Mucosa of gallbladder (tissue), 1 donor: ENCODE measurements at places on chromosomes 4 and X. TPM values are rescaled to one million over a fixed set of nuclear protein-coding genes. Genes with fewer than 3 reads are reported as not detected.

DNA sequence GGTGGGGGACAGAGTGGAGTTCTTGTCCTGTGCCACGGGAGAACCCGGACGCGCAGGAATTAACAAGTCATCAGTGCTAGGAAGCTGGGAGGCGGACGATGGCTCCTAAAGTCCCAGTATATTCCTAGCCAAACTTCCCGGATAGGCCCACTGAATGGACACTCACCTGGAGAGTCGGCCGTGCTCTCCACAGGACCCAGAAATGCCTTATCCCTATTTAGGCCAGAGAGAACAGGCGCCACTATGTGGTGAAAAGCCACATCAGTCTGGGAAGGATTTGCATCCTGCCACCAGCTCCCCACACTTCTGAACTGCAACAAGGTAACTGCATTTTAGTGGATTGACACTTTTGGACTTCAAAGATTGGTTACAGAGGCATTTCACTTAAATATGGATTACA is 1.1 kb downstream of the CFAP299 start:
- peak; percentile 13 for DNase-seq

- DNase-seq: no peak
Observed at GRCh38 chrX:81238166-81238565, 36.3 kb downstream of the SH3BGRL start.

Gene TMEM192
- total RNA-seq: 17.2 TPM

Gene CT45A5
- not detected for total RNA-seq

GRCh38 chr4:5782829-5783476 is 72.0 kb downstream of the EVC start:
- DNase-seq: no peak

- DNase-seq: no peak
Observed at GRCh38 chr4:159070742-159071141, 32.1 kb upstream of the RAPGEF2 start.

Gene CENPE
- total RNA-seq: 2.2 TPM

DNA sequence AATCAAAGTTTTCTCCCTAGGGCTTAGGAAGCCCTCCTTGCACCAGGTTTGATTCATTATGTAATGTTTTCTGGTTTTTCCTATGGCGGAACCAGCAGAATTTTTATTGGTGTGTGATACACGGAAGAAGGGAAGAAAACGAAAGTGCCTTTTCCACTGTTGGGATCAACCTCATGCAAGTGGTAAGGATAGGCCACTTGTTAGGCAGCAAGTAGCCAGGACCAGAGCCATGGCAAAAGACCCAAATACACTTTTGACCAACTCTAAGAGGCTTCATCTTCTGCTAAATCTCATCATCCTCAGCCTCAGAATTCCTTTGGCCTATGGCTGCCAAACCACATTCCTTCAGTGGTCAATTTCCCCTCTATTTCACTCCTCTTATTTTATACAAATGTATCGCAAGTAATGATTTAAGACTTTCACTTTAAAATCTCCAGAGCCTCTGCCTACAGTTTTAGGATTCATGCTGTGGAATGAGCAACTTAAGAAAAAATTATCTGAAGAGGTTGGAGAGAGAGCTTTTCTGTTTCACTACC is 21.2 kb downstream of the PPAT start:
- no peak for DNase-seq

- DNase-seq: peak; percentile 51
Observed at GRCh38 chr4:74768857-74769525, 25.3 kb downstream of the BTC start.

DNA sequence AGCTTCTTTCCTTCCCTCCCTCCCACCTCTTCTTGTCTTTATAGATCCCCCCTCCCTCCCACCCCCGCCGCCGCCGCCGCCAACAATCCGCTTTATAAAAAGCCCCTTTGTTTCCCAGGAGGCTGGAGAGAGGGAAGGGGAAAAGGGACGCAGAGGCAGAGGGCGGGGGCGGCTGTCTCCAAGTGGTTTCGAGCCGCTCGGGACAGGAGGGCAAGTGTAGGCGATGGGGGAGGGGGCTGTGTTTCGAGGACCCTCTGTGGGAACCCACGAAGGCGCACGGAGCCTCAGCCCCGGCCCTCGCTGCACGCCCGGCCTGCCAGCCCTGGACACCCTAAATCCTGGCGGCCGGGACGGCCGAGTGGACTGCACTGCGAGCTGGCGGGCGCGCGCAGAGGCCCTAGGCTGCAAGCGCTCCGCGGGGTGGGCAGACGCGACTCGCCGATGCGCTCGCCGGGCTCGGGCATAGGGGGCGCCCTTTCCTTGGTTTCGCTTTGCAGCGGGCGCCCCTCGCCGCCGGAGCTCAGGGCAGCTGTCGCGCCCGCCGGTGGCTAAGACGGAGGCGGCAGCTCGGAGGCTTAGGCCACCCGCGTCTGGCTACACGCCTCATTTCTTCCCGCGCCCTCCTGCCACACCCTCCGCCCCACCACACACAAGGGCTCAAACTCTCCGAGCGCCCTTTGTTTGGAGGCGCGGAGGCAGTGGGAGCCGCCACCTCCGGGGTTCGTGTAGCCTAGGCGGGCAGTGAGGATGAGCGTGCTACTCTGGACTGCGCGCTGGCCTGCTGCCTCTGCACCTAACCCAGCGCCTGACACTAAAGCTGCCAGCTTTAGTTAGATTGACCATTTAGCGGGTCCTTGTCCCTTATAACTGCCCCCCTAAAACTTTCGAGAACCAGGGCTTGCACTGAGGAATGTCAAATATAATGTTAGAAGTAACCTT is 2.2 kb downstream of the MAMLD1 start:
- peak; percentile 59 for DNase-seq

Gene TIMM17B
- total RNA-seq: 55.3 TPM

DNA sequence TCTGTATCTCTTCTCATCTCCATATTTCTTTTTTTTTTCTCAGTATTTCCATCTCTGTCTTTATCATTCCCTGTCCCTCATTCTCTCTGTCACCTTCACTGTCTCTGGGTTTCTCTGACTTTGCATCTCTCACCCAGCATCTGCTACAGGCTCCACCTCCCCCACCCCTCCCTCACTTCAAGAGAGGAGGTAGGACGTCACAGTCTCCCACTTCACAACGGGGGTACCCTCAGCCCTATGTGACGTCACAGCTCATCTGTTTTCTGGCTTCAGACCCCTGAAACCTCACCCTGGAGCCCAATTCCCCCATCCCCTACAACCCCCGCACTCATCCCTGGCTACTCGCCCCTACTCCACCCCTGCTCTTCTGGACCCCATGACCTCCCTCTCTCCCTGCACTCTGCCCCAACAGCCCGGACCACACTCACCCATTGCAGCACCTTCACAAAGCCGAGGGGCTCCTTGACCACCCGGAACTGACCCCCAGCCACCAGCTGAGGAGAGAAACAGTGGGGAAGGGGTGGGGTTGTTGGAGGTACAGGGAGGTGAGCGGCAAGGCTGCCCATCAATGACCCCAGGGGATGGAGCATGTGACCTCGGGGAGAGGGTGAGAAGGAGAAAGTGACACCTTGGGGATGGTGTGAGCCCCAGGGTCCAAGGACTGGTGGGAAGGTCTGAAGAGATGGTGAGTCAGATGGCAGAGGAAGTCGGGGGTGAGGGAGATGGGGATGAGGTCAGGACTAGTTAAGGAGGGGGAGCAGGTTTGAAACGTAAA is 1.3 kb downstream of the SYP start:
- no peak for DNase-seq

GRCh38 chr4:124262211-124263179 is 450.0 kb downstream of the ANKRD50 start:
- DNase-seq: peak; percentile 71

- no peak for DNase-seq
Observed at GRCh38 chr4:85780664-85781063, 305.7 kb downstream of the ARHGAP24 start.

DNA sequence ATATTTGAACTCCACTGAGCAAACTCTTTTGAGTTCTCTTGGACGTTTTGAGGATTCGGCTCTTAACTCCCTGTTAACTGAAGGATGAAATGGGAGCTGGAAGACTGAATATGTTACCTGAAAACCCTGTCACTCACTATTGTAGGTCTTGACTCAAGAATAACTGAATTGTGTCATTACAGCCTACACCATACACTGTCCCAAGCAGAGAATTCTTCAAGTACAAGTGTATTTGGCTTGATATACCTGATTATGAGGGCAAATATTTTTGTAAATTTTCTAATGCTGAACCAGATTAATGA is 276.1 kb downstream of the CFAP299 start:
- DNase-seq: no peak

- DNase-seq: no peak
Observed at GRCh38 chr4:20658456-20658855, 41.8 kb upstream of the PACRGL start.

- no peak for DNase-seq
Observed at GRCh38 chr4:156422576-156422975, 468.9 kb upstream of the CTSO start.

DNA sequence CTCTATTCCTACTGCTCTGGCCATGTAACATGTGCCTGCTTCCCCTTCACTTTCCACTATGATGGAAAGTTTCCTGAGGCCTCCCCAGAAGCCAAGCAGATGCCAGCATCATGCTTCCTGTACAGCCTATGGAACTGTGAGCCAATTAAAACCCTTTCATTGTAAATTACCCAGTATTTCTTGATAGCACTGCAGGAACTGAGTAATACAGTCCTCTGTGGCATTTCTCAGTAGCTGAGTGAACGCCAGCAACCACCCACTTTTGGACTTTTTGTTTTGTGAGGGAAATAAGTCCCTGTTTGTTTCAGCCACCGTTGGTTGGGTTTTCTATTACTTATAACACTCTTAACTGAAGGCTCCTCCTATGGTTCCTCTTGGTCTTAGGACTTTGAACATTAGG is 104.1 kb downstream of the C4orf51 start:
- DNase-seq: no peak

DNA sequence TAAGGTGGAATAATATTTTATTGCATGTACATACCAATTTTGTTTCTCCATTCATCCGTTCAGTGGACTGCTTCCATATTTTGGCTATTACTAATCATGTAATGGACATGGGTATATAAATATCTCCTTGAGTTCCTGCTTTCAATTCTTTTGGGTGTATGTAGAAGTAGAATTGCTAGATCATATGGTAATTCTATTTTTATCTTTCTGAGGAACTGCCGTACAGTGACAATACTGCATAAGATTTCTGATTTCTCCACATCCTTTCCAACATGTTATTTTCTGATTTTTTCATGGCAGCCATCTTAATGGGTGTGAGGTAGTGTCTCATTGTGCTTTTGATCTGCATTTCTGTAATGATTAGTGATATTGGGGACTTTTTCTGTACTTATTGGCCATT is 19.2 kb downstream of the ALPK1 start:
- no peak for DNase-seq

DNA sequence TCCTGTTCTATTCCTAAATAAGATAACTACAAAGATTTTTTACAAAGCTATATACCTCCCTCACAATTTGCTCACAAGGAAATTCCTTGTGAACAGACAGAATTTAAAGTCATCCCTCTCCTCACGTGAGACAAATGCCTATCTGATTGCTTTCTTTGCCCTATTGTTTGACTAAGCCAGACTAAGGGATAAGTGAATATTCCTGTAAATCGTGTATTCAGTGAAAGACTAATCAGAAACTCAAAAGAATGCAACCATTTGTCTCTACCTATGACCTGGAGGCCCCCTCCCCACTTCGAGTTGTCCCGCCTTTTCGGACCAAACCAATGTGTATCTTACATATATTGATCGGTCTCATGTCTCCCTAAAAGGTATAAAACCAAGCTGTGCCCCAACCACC is 15.3 kb upstream of the ZBTB33 start:
- DNase-seq: no peak

Gene NLGN4X
- 3.6 TPM for total RNA-seq

- DNase-seq: no peak
Observed at GRCh38 chrX:47222751-47223350, 4.4 kb downstream of the CDK16 start.

Gene RXFP1
- 0.55 TPM for total RNA-seq

- no peak for DNase-seq
Observed at GRCh38 chr4:87971866-87972265, 3.6 kb upstream of the SPP1 start.

GRCh38 chr4:40228497-40229365 is 31.9 kb downstream of the RHOH start:
- no peak for DNase-seq

Gene HSFX4
- total RNA-seq: not detected

Gene G6PD
- 119 TPM for total RNA-seq

Gene MTMR8
- total RNA-seq: 3.4 TPM

DNA sequence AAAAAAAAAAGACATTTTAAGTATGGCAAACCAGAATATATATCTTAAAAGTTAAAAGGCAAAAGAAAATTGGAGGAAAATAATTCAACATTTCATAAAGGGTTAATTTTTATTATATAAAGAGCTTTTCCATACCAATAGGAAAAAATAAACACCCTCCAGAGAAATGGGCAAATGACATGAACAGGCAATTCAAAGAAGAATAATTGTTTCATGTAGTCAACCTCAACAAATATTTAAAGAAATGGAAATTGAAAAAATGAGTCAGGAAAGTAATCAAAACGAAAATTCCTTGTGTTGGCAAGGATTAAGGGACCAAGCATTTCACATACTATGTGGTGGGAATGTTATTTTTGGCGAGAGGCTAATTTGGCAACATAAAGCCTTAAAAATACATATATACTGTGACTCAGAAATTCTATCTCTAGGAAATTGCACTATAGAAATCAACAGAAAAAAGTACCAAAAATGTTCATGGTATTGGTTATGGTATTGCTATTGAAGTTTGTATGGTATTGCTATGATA is 87.6 kb downstream of the HAUS3 start:
- no peak for DNase-seq

Gene VCX3A
- total RNA-seq: not detected

Gene RASGEF1B
- total RNA-seq: 24.7 TPM

GRCh38 chrX:1533058-1533457 is 3.9 kb downstream of the P2RY8 start:
- DNase-seq: no peak

Gene HGFAC
- 1.9 TPM for total RNA-seq

Gene TRO
- total RNA-seq: 11.1 TPM
